Stimulated activated CD8-positive, alpha-beta memory T cell treated with anti-CD3 and anti-CD28 coated beads, Interleukin-15, amount 100 ng/mL, for 4 hours (primary cell): ENCODE measurements at places on chromosomes 5 and 9.

GRCh38 chr5:135705941-135706466 lies 127.2 kb upstream of the CXCL14 start:
- DNase-seq, result no peak

DNA sequence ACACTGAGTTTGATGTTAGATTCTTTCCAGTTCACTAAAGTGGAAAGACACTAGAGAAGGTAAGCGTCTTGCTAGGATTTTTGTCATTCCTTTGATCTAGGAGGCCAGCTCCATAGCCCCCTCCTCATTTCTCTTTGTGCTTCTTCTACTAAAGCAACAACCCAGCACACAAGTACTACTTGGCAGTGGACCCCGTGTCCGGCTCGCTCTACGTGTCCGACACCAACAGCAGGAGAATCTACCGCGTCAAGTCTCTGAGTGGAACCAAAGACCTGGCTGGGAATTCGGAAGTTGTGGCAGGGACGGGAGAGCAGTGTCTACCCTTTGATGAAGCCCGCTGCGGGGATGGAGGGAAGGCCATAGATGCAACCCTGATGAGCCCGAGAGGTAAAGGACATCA lies 76.6 kb upstream of the WWC1 start:
- DNase-seq, result no peak

DNA sequence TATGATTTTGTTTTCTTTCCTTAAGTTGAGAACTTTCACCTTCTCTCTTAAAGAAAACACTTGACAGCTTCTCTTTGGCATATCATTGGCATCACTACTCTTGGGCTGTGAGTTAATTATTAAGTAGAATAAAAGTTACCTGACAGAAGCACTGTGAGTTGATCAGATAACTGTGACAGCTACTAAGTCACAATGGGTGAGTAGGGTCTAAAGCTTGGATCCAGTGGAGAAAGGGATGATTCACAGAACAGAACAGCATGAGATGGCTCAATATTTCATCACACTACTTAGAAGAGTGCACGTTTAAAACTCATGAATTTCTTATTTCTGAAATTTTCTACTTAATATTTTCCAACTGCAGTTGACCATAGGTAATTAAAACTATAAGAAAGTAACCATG lies 268.5 kb upstream of the NMUR2 start:
- DNase-seq, result no peak

DNA sequence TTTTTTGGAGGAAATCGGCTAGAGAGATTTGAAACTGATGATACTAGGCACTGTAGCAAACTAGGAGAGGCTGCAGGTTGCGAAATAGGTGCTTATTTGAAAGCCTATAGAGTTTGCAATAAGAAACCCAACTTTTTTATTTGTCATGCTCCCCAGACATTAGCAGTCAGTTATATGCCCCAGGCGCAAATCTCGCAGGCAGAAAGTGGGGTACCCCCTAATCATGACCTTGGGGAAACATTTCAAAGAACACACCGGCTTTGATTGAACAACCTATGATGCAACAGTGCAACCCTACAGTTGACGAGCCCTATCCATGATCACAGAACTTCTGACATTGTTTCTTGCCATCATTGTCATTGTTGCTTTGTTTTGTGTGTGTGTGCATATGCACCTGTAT lies 510.5 kb downstream of the RAB3C start:
- no peak for DNase-seq

GRCh38 chr9:79877943-79878602 lies 306.3 kb downstream of the TLE4 start:
- DNase-seq, result no peak

DNA sequence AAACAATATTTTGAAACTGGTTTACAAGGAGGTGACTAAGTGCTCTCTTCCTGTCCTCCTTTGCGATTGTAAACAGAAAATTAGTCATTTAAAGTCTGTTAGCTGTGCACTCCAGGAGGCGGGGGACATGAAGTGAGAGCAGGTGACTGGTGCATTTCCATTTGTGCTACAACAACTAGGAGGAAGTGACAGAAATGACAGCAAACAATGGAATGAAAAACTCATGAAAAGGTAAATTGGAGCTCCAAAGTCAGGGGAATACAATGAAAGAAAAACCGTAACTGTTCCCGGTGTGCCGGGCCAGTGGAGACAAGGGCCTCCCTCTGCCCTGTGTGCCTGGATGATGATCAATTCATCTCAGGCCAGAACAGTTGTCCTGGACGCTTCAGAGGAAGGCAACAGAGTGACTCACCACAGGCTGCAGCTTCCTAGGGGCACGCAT lies 439.9 kb downstream of the GADD45G start:
- DNase-seq, result no peak

- no peak for DNase-seq
Observed at GRCh38 chr5:179217356-179217755, 127.9 kb downstream of the ADAMTS2 start.

DNA sequence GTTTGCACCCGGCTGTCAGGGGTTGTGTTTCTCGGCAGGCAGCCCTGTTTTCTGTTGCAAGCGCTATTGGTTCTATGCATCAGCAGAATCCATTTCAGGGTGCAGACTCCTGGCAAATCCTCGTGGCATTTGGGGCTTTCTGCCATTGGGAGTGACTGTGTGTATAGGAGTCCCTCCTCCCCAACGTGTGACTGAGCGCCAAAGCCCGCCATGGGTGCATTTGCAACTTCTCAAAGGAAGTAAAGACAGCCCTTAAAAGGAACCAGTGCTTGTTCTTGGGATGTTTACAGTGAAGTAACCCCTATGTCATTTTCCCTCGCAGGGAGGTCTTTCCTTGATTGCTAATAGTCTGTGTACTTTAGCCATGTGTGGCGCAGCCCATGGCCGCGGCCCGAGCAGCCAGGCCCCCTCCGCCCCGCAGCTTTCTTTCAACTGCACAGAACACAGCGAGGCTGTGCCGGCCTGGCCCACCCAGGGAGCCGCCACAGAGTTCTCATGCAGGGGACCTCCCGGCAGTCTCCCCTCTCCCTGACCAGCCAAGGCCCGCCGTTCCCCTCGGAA lies 175.6 kb downstream of the HSD17B3 start:
- DNase-seq, result no peak

GRCh38 chr9:77710965-77711648 lies 63.0 kb upstream of the GNA14 start:
- DNase-seq, result no peak

GRCh38 chr5:33059081-33059480 lies 348.0 kb downstream of the NPR3 start:
- no peak for DNase-seq

DNA sequence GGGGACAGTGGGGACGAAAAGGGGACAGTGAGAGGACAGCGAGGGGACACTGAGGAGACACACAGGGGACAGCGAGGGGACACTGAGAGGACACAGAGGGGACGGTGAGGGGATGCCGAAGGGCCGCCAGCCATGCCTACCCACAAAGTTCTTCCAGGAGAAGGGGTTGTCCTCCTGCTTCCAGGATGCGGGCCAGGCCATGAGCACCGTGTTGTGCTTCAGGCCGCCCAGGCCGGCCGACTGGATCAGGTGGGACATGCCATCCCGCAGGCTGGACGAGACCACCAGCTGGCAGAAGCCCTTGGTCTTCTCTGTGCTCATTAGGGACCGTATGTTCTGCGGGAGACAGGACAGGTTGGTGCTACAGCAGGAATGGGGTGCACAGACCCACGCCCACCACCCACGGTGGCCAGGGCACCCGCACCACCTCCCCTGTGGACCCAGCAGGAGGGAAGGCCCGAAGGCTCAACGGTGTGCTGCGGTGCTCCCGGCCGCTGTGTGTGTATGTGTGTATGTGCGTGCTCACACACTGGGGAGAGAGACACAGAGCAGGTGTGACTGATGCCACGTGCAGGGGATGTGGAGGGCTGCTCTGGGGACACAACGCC lies 46.6 kb downstream of the SLC12A7 start:
- no peak for DNase-seq

DNA sequence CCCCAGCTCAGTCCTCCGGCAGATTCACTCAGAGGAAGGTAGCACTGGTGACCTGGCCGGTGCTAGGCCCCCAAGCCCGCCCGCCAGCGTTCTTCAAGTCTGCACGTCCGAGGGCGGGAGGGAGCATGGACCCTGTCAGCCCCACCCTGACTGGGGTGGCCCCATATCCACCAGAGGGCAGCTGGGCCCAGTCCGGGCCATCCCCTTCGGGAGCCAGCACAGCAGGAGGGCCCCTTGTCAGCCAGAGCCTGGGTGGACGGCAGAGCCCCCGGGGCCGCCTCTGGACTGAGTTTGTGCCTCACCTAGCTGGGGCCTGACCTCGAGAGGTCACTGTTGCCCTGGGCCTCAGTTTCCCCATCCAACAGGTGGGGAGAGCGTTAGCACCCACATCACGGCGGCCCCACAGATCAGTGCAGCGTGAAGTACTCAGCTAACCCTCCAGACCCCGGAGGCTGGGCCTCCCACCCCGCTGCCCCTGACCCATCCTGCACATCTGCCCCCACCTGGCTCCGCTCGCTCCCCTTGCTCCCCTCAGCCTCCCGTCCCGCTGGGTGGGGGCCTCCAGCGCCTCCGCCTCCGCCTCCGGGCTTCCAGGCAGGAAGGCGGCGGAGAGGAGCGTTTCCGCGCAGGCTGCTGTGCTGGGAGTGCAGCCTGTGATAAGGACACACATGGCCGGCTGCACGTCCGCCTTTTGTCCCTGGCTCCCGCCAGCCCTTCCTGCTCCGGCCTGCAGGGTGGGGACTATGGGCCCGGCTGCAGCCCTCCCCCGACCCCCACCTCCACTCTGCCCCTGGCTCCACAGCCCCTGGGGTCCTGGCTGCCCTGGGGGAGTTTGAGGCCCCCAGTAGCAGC lies 16.6 kb upstream of the EGFL7 start:
- no peak for DNase-seq

DNA sequence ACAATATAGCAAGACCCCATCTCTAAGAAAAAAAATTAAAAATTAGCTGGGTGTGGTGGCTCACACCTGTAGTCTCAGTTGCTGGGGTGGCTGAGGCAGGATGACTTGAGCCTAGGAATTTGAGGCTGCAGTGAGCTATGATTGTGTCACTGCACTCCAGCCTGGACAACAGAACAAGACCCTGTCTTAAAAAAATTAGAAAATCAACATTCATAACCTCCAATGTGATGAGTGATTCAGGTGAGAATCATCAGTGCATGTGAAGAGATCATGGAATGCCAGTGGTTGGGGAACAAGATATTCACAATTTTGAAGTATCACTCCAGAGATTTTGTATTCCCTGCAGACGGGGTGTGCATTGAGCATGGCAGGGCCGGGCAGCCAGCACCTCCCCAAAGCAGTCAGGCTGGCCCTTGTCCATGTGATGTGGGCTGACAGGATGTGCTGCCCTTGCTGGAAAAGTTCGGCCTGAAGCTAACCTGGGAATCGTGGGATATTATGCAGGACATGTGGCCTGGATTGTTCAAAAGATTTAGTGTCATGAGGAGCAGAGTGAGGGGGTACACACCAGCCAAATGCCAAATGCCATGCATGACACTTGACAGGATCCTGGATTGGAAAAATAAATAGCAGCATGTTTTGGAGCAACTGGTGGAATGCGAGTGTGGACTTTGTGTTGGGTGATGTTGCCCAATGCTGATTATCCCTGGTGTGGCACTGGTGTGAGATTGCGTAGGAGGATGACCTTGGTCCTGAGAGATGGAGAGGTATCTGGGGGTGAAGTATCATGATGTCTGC lies 189.0 kb downstream of the RGS3 start:
- no peak for DNase-seq

- no peak for DNase-seq
Observed at GRCh38 chr5:116404016-116404415, 170.6 kb downstream of the SEMA6A start.
